NCI-H1092 treated with DMSO at 0.1 percent for 48 hours (cell line): ENCODE measurements at places on chromosomes 1 and 21.
A peak's percentile ranks its signal among the peaks of the same experiment; 100 is the strongest.

GRCh38 chr1:6222636-6223035 lies 13.1 kb downstream of the ICMT start:
- DNase-seq = no peak

GRCh38 chr1:59892841-59893811 lies 33.4 kb downstream of the CYP2J2 start:
- no peak for DNase-seq

DNA sequence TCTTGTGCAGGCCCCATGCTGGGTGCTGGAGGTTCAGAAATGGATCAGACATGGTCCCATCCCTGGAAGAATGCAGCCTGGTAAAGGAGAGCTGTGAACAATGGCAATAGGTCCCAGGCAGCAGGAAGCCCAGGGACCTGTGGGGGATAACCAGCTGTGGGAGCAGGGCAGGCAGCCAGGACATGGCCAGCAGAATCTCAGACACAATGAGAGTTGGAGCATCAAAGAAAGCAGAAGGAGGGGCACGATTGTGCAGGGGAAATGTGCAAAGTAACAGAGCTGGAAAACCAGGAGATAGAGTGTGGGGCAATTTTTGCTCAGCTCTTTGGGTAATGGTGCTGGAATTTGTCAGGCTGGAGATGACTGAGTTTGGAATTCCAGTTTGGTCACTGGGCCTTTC lies 44.3 kb downstream of the C8B start:
- DNase-seq = no peak

GRCh38 chr1:216700779-216701178 lies 22.4 kb downstream of the ESRRG start:
- DNase-seq = no peak

DNA sequence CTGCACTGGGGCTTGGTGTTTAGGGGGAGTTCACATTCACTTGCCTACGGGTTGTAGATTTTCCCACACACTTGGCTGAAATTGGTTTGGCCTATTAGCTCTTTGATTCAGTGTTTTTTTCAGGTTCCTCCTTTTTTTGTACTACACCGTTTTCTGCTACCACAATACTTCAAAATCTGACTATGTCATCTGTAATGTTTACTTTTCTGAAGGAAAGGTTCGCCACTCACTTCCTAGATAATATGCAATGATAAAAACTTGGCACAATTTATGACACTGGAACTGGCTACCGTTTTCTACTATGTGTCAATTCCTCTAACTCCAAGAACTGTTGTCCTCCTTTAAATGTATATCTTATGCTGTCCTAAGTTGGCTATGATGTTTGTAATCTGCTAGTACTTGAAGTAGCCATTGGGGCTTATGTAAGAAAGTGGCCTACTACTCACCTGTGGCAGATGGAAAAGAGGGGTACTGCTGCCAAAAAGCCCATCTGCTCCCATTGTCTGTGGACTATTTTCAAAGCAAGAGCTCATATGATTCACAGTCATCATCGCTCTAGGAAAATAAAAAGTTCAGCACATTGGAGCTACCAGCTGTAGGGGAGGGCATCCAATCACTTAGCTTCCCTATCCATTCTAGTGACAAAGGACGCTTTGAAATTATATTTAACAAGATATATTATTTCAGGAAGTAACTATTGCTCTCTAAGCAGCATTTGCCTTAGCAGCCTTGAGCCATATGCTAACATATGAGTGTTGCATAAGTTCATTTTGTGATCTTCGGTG lies 42.4 kb upstream of the BACH1 start:
- peak; percentile 98 for DNase-seq

DNA sequence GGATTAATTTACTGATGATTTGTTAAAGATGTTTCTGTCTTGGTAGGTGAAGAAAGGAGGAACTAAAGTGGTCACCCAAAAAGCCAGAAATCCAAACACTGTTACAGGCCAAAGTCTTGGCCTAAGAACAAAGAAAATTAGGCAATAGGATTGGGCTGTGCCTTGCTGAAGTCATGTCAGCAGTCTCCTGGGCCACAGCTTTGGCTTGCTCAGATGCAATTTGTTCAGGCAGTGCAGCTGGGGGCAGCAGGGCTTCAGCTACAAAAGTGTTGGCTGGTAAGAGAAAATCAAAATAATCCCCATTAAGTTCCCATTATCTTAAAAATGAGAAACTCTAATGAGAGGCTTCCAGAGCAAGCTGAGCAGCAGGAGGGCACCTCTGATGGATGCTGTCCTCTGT lies 14.0 kb upstream of the RAP1A start:
- no peak for DNase-seq

DNA sequence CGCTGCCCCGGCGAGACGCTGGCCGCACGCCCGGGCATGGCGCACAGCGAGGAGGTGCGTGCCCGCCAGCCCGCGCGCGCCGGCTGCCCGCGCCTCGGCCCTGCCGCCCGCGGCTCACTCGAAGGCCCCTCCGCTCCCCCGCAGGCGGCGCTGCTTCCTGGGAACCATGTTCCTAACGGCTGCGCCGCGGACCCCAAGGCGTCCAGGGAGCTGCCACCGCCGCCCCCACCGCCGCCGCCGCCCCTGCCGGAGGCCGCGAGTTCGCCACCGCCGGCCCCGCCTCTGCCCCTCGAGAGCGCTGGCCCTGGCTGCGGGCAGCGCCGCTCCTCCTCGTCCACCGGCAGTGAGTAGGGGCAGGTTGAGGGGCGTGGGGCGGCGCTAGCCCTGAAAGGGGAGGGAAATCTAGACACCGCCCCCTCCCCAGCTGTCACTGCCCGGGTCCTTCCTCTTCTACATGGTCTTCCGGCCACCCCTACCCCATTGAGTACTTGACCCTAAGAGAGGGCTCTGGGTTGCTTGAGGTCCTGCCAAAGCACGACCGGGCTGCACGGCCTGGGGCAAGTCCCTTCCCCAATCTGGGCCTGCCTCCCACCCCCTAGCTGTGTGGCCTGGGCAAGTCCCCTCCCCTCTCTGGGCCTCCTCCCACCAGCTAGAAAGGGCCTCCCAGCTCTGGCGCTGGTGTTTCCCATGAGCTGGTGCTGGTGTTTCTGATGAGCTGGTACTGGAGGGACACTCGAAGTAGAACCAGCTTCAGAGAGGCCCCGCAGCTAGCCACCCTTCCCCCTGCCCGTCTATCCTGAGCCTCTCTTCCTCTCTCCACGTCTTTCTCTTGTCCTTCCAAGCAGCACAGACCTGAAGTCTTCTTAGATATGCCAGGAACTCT lies 17.0 kb downstream of the TNFRSF25 start:
- DNase-seq = peak; percentile 91

DNA sequence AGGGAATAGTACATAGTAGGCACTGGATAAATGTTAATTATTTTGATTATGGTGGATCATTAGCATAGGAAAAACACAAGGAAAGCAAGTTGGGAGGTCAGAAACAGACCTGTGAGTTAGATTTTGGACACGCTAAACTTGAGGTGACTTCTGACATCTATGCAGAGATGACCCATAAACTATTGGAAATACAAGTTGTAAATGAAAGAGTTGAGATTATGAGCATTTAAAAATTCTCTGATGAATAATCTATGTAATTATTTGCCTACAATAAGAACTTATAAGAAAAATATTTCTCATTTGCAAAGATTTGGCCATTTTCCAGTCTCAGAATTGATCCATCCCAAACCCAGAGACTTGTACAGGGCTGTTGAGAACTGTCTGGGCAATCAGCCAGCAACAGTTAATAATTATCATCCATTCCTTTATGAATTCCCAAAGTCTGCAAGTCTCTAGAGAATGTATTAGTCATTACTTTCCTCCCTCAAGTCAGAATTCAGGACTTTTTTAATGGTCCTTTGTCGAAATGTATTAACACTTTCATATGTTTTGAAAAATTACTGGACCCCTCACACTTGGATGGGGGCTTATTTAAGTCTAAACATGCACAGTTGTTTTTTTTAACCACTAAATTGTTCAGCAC lies 19.4 kb upstream of the SLAMF6 start:
- DNase-seq = no peak

- DNase-seq = no peak
These were observed 818 bp downstream of the FHL3 start for GRCh38 chr1:38004284-38005108.

GRCh38 chr1:221264848-221265247 lies 385.6 kb downstream of the HLX start:
- DNase-seq = no peak

DNA sequence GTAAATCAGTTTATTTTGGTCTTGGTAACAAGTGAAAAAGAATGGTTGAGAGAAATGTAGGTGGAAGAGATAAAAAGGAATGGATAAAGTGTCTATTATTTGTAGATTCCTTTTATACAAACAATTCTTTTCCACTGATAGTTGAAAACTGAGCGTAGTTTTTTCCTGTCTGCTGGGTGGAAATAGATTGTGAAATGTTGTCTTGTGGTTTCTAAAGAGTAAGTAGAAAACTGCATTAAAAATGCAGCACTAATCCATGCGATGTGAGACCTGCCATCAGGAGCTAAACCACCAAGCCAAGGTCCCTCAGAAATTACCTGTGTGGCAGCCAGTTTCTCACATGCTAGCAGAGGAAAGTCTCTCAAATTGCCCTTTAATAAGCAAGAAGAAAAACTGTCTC lies 103.2 kb upstream of the SLC44A3 start:
- no peak for DNase-seq

GRCh38 chr1:175690298-175690697 lies 53.1 kb downstream of the TNR start:
- DNase-seq = no peak

- peak; percentile 14 for DNase-seq
These were observed 1.4 kb downstream of the ZBTB8A start for GRCh38 chr1:32540605-32541004.

DNA sequence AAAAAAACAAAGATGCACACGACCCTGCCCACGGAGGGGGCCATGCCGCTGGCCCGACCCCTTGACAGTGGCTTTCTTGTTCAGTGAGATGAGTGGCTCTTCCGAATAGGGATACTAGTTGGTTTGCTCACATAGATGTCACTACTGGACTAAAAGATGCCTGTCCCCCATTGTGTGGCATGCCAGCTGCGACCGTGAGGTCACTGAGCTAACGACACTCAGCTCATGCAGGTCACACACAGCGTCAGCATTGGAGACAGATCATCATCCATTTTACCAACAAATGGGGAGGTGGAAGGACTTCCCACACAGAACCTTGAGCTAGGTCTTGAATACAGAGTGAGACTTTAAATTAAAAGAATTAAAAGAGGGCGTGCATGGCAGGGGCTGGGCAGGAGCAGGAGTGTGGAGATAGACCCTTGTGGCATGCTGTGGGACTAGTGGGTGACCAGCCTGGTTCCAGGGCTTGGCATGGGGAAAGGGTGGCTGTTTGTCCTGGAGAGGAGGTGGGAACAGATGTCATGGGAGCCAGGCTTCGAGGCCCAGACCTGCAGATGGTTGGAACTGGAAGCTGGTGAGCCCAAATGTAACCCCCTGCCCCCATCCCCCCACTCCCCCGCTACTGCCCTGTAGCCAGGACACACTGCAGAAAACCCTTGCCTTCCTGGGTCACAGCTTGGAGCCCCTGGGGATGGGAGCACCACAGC lies 12.4 kb downstream of the SLC1A7 start:
- DNase-seq = no peak

DNA sequence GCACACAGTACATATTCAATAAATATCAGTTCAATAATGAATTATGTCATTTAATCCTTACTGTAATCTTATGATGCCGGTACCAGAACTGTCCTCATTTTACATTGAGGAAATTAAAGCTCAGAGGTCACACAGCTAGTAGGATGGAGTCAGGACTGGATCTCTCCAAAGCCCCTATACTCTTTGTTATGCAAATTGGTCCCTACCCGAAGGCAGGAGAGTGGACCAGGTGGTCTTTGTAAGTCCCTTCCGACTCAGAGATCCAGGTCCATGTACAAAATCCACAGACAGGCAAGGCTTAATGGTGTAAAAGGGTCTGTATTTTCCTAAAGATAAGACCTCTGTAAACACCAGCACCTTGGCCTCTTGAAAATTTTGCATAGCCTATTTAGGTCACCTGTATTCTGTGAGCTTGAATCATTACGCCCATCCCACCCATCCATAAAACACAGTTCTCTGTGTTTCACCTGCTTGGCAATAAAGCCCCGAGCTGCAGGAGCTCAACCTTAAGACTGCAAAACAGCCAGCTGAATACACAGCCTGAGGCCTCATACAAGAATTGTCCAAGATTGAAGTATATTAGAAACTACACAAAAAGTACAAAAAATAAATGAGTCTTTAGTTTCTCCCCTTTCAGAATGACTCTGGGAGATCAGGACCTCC lies 41.7 kb downstream of the PLXNA2 start:
- peak; percentile 80 for DNase-seq

- peak; percentile 18 for DNase-seq
These were observed 118.8 kb upstream of the PBX1 start for GRCh38 chr1:164440232-164440631.

GRCh38 chr1:199612976-199613774 lies 414.3 kb upstream of the NR5A2 start:
- no peak for DNase-seq

- DNase-seq = no peak
These were observed 934 bp downstream of the SCP2 start for GRCh38 chr1:52928015-52928404.

DNA sequence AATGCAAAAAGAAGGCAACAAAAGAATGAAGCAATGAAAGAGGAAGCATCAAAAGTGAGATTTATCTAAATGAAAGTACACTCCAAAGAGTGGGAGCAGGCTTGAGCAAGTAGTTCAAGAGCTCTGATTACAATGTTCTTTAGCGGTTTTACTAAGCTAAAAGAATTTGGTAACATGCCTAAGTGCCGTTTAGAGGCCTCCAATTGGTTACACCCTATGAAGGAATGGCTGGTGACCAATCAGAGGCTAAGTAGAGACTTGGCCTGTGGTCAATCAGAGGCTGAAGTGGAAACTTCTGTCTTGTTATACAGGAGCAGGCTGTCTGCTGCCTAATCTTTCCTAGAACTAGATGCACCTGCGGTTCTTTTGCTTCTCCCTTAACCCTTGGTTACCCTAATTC lies 59.1 kb downstream of the PTGFR start:
- no peak for DNase-seq

DNA sequence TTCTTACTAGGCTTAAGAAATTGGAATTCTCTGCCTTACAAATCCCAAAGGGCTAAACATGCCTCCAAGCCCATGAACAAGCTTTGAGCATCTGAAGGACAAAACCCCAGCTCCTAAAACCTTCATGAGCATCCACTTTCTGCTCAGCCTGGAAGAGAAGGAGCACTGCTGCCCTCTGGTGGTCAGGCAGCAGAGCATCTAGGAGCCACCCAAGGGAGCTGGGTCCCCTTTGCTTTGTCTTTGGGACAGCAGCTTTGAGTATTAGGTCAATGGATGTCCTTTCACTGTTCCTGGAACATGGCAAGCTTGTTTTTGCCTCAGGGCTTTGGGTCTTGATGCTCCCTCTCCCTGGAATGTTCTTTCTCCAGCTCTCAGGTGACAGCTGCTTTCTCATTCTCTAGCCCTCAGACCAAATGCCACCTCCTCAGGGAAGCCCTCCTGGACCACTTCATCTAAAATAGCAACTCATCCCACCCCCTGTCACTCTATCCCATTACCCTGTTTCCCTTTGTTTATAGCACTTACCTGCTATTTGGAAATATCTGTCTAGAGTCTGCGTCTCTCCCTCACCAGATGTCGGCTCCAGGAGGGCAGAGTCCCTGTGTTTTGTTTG lies 25.7 kb downstream of the RAB7B start:
- DNase-seq = peak; percentile 92
